ENCODE measurements at places on chromosomes 12 and 14.
A peak's percentile ranks its signal among the peaks of the same experiment; 100 is the strongest.

- DNase-seq, result no peak
Observed at GRCh38 chr12:8681129-8681884, 16.5 kb upstream of the RIMKLB start.

GRCh38 chr14:105982664-105983063 is 456.3 kb downstream of the TMEM121 start:
- DNase-seq, result no peak

DNA sequence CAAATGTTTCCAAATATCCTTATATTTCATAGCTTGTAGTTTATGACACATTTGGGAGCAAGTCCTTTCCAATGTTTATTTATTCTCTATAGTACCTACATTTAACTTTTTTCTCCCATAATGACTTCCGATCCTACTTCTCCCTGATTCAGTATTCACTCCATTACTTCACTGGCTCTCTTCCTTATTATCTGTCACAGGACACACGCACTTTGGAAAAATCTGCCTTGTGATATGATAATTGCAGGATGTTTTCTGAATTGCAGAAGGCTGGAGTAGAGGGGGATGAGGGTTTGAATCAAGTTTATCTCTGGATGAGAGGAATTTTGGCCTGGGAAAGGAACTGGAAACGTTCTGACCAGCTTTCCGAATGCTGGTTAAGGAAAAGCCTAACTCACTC is 75.0 kb downstream of the HMGA2 start:
- DNase-seq, result no peak

- no peak for DNase-seq
Observed at GRCh38 chr14:99201351-99202073, 70.5 kb downstream of the BCL11B start.

DNA sequence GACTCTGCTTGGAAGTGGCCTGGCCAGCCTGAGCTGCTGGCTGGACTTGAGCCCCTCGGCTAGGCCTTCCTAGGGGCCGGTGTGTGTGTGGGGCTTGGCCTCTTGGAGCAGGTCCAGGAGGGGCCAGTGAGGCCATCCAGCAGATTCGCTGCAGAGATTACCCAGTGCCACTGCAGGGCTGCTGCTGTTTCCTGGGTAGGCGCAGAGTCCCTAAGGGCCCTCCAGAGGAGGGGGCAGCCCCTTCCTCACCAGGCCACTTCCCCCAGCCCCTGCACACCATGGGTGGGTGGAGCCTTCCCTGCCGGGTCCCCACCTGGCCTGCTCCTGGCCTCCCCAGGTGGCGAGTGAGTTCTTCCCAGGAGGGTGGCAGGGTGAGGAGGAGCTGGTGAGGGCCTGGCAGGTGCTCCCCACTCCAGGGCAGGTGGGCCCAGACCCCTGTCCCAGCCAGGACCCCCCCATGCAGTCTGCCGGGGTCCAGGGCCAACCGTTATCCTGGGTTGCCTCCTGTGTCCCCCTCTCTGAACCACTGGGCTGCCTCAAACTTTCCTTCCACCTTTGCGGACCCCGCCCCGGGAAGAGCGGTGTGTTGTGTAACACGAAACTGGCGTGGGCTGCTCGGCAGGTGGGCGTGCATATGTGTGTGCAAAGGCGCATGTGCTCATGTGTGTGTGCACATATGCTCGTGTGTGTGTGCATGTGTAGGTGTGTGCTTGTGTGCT is 25.1 kb downstream of the ASPG start:
- DNase-seq, result no peak

DNA sequence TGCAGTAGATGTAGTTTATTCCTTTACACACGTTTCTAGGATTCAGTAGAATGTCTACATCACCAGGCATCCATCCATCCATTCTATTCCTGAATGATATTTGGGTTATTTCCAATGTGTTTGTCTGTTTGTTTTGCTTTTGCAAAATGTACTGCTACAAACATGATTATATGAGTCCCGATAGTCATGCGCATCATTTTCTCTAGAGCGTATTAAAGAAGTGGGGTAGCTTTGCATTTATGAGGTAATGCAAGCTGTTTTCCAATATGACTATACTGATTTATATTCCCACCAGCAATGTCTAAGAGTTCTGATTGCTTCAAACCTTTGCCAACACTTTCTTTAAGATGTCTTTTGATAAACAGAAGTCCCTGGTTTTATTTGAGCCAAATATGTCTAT is 253.2 kb downstream of the NOVA1 start:
- DNase-seq, result no peak

GRCh38 chr14:70416725-70417349 is at the start of gene SYNJ2BP:
Gene SYNJ2BP, minus strand, starts transcription at chr14:70417090. Its CDS starts 127 bp downstream, at chr14:70416963.
- DNase-seq, result peak; percentile 92

- DNase-seq, result no peak
Observed at GRCh38 chr12:131102991-131103668, 149.4 kb downstream of the ADGRD1 start.

Data from AG20443 (cell line).